AG04450 (cell line): ENCODE measurements at places on chromosomes 1 and 21. TPM values are rescaled to one million over a fixed set of nuclear protein-coding genes. Genes with fewer than 3 reads are reported as not detected.

GRCh38 chr21:17402937-17403336 is 109.9 kb upstream of the CXADR start:
- no peak for DNase-seq

- no peak for DNase-seq
These were observed at the start of gene HAPLN2 for GRCh38 chr1:156618853-156619581. HAPLN2 (plus strand) TSS chr1:156619415; CDS start chr1:156623491, 4,076 bp downstream.

GRCh38 chr1:11806307-11806936 is 431 bp downstream of the CLCN6 start:
- DNase-seq, result no peak

DNA sequence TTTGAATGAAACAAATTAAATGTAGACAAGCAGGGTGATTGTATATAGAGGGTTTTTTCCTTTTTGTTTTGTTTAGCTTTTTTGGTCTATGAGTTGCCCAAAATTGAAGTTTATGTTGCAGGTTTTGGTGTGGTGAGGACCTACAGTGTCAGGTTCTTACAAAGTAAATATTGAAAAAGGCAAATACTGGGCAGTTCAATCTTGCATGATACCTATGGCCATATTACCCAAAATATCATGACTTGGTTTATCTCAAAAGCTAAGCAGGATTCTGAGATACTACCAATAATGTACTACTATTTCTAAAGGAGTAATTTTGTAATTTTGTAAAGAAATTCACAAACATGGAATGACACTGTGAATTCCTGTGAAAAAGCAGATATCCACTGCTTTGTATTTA is 1.8 kb downstream of the DNAJB4 start:
- no peak for DNase-seq

GRCh38 chr1:204152310-204153044 is 633 bp upstream of the ETNK2 start:
- no peak for DNase-seq

DNA sequence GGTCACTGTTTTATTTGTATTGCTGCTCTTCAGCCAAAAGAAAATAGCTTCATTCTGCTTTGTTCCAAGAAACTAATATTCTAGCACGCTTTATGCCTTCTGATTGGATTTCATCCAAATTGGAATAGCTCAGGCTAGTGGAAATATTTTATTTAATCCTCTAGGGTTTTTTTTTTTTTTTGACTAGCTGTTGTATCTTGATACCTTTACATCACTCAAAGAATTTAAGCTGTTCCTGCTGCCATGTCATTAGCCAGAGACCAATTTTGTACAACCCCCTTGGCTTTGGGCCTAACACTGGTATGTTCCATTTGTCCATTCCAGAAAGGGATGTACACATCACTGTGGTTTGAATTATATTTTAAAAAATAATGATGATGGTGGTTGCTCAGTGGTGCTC is 103.0 kb downstream of the DISC1 start:
- no peak for DNase-seq

Gene ZNF695
- polyA plus RNA-seq, result 1.0 and 1.2 TPM in 2 replicates

- DNase-seq, result no peak
These were observed 25.4 kb downstream of the GADD45A start for GRCh38 chr1:67710417-67710816.

- no peak for DNase-seq
These were observed 1.3 kb upstream of the CHI3L1 start for GRCh38 chr1:203187689-203188264.

DNA sequence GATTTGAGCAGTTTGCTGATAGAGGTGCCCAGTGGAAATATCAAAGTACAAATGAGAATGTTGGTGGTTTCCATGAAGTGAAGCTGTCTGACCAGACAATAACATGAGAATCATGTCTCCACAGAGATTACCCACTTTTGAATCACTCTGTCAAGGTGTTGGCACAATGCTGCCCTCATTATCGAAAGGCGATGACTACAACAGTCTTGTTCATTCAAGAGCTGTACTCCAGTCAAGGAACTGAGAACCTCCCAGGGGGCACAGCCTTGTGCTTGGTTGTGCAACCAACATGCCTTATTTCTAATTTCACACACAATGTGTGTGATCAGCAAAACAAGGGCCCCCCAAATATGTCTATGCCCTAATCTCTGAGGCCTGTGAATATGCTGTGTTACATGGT is 35.7 kb downstream of the ETS2 start:
- DNase-seq, result no peak

GRCh38 chr1:9473032-9473807 is 66.0 kb upstream of the SLC25A33 start:
- DNase-seq, result peak; percentile 79

DNA sequence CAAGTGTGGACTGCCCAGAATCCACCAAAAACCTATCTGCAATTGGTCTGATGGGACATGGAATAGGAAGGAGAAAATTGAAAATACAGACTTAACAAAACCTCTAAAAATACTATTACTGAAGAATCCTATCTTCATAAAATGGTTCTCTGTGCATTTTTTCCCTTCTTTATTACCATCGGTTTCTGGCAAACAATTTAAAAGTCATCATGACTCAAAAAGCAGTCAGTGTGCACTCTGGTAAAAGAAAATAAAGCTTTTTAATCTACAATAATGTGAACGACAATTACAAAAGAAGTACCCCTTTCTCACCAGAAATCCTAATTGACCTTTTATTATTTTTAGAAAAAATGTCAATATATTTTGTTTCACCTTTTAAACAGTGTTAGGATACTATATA is 186.3 kb downstream of the TPR start:
- DNase-seq, result no peak

GRCh38 chr1:98205291-98206017 is 284.6 kb upstream of the DPYD start:
- no peak for DNase-seq

DNA sequence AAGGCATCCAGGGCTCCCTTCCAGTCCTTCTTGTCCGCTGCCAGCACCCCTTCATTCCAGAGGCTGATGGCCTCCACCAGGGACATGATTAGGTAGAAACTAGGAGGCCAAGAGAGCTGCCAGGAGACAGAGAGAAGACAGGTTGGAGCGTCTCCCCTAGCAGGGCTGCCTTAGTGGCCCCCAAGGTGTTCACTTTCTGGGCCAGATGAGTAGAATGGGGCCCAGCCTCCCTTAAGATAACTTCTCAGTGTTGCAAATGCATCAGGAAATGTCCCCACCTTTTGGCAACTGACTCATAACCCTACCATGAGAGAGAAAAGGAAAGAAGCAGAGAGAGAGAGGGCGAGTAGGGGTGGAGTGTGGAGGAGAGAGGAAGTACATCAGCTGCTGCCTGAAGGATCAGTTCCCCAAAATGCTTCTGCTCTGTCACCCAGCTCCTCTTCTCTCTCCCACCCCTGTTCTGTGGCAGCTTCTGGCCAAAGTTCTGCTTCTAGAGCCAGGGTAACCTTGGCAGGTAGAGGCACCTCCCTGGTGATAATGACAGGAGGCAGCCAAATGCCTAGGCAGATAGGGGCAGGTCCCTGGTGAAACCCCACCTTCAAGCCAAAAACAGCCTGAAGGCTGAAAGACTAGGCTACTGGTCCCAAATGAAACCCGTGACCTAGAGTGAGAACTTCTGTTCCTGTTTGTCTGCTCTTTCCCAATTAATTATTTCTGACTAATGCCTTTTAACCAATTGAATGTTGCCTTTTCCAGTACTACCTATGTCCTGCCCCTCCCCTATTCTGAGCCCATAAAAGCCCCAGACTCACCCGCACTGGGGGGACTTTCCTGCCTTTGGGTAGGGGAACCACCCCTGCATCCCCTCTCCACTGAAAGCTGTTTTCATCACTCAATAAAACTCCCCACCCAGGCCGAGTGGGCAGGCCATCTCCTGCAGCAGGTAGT is at the start of gene NCF2:
Gene NCF2 (minus strand): TSS at position 216 of the 948 bp plus-strand sequence. CDS start 130 bp downstream, at position 86.
- no peak for DNase-seq
